ENCODE measurements at places on chromosomes 1 and 21.

- DNase-seq = peak; percentile 51
Observed at GRCh38 chr1:203440771-203441170, 34.8 kb upstream of the PRELP start.

- DNase-seq = no peak
Observed at GRCh38 chr1:214423045-214423444, 128.4 kb downstream of the PTPN14 start.

DNA sequence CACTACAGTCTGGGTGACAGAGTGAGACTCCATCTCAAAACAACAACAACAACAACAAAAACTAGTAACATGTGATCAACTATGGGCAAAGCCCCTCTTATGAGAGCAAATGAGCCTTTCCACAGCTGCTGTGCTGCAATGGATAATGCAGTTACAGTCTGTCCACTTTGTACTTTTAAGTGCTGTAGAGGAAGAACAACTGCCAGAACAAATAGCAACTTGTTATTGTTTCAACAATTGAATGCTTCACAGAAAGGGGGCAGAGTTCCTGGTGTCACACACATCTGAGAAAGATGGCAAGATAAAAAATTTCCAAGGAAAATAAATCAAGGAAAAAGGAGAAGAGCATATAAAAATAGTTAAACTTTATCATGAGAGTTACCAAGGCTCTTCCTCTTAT lies 243.6 kb upstream of the DMRTA2 start:
- DNase-seq = no peak

DNA sequence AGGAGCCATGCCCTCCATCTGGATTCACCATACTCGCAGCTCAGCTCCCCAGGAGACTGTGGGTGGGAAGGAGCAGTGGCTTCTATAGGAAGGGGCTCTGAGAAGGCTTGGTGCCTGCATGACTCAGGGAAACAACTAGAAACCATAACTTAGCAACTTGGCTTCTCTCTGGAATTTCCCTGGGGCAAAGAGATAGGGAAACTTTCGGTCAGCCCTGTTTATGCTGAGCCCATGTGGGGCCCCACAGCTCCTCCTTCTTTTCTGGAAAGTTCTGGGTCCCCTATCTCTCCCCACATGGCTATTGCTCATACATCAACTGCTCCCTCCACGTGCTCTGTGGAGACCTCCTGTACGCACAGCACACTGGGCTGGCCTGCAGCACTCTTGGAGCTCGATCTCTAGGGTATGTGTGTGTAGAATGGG lies 39.3 kb downstream of the PLEKHA6 start:
- DNase-seq = no peak

- DNase-seq = no peak
Observed at GRCh38 chr21:41373763-41374162, 11.9 kb downstream of the MX2 start.

- peak; percentile 99 for DNase-seq
Observed at GRCh38 chr1:81126989-81127581, 673.6 kb upstream of the ADGRL2 start.

DNA sequence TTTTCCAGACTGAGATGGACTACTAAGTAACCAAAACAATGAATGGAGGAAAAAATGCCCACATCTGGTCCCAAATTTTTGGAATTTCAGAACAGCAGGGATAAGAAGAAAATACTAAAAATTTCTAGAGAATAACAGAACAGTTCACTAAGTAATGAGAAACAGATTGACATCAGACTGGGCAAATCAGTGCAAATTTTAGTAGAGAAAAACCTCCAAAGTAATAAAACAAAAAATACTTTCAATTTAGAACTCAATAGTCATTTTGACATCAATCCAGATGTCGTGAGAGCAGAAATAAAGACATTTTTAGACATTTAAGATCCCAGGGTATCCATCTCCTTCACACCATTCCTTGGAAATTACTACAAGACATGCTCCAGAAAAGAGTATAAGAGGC lies 39.3 kb downstream of the CRP start:
- DNase-seq = no peak

GRCh38 chr1:203663821-203664220 lies 37.2 kb downstream of the ATP2B4 start:
- no peak for DNase-seq
